ENCODE measurements at places on chromosomes 2 and 18. TPM values are rescaled to one million over a fixed set of nuclear protein-coding genes. Genes with fewer than 3 reads are reported as not detected.

The GAREM2 gene
- 0.55 TPM for total RNA-seq

The PRADC1 gene
- total RNA-seq, result 73.9 TPM

The MC5R gene
- total RNA-seq, result not detected

The NGEF gene
- 0.62 TPM for total RNA-seq

The DNAJC5G gene
- 1.4 TPM for total RNA-seq

The CAPN13 gene
- total RNA-seq, result not detected

The CXCR2 gene
- total RNA-seq, result 2.7 TPM

The GTF2A1L gene
- total RNA-seq, result not detected

The ZAP70 gene
- total RNA-seq, result 1.8 TPM

The SOX11 gene
- 1.7 TPM for total RNA-seq

The FBXO41 gene
- 0.67 TPM for total RNA-seq

The UGT1A5 gene
- not detected for total RNA-seq

The MLPH gene
- total RNA-seq, result 38.9 TPM

The MTCL1 gene
- total RNA-seq, result 6.5 TPM

The SERPINB11 gene
- total RNA-seq, result not detected

The COL3A1 gene
- total RNA-seq, result 700 TPM

Measured in heart right ventricle (tissue), 16 donors.